ENCODE measurements at places on chromosomes 2 and 18. TPM values are rescaled to one million over a fixed set of nuclear protein-coding genes. Genes with fewer than 3 reads are reported as not detected.

Gene GPR35
- 0.15 TPM for total RNA-seq

Gene PSMA8
- total RNA-seq = not detected

Gene CD8B2
- not detected for total RNA-seq

Gene MAIP1
- 28.9 TPM for total RNA-seq

Gene DNAJC27
- 3.3 TPM for total RNA-seq

Gene SCN9A
- total RNA-seq = 2.6 TPM

Gene SCYGR8
- total RNA-seq = not detected

All from epithelial cell of umbilical artery (primary cell).